ENCODE measurements at places on chromosomes 7 and 10.
A peak's percentile ranks its signal among the peaks of the same experiment; 100 is the strongest.

GRCh38 chr10:72842164-72842563 is 51.4 kb upstream of the OIT3 start:
- no peak for DNase-seq

- DNase-seq = no peak
These were observed 436.7 kb downstream of the TNS3 start for GRCh38 chr7:47145186-47145725.

GRCh38 chr7:923108-924041 is 31.1 kb downstream of the ADAP1 start:
- DNase-seq = peak; percentile 37

- DNase-seq = no peak
These were observed 27.9 kb upstream of the DPYSL4 start for GRCh38 chr10:132158823-132159222.

DNA sequence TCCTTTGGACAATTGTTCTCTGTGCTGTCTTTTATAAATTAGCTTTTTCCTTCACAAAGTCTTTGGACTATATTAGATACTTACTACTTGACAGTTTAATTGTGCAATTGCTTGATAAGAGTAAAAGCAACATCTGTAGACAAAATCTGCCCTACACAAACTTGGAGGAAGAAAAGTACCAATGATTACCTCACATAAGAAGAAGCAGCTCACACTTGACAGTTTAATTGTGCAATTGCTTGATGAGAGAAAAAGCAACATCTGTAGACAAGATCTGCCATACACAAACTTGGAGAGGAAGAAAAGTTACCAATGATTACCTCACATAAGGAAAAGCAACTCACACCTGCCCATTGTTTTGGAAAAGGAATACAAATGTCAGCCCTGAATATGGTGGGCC is 17.1 kb upstream of the SCIN start:
- no peak for DNase-seq

DNA sequence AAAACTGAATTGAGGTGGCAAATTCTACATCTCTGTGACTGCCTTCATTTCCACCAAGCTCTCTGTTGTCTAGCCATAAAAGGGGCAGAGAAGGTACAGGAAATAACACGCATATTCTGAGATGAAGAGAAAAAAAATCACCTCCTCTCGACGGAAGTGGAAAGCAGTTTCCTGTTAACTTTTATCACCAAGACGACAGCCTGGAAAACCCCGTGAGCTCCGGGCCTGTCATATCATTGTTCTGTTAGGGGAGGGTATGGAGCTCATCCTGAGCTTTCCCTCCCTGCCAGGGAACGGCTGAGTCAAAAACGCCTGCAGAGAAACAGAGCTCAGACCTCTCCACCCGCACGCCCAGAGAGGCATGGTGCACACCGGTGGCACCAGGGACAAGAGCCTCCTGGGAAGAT is 200.3 kb downstream of the PRPF18 start:
- no peak for DNase-seq

DNA sequence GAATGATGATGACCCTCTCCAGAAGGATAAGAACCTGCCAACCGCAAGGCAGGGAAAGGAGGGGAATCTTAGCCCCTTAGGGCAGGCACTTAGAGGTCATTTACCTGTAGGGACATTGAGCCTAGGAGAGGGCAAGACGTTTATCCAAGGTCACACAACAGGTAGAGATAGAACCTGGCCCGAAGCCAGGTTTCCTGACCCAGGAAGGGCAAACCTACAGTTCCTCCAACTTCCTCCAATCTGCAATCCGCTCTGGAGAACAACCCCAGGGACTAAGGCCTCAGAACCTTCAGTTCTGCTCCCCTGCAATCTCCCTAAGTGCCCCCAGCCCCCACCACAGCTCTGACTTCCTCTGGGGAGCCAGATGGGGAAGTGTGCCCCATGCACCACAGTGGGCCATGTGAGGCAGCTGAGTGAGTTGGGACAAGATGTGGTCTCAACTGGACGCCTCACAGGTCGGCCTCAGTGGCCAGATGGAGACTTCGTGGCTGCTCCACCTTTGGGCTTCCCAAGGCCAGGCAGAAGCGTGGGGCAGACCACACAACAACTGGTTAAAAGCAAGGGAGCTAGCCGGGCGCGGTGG is 1.4 kb upstream of the PSAP start:
- DNase-seq = no peak

DNA sequence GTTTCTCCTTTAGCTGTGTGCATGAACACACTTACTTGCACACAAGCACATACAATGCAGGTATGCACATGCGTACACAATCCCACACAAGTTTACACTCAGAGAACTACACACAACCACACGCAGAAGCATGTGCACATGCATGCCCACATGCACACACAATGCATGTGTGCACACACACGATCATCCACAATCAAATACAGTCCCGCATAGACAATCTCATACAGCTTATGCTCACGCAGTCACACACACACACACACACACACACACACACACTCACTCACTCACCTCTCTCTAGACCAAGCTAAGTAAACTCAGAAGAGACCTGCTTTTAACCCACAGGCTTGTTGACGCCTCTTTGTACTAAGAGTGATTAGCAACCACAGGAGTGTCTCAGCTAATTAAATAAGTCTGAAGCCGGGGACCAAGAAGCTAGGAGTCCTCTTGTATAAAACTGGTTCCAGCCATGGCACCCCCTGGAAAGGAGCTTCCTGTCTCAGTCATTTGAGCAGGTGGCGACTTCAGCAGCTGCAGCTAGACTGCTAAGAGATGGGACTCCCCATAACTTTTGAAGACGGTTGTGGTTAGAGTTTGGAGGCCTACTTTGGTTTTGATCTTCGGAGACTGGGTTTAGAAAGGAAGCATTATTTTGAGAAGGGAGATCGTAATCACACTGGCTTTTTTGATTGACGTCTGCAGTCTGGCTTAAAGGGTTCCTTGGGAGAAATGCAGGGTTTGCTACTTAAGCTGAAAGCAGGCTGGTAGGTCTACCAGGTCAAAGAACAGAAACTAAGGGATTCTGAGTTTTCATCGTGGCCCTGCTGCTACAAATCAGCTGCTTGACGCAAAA is 82.3 kb upstream of the ADRB1 start:
- DNase-seq = no peak

GRCh38 chr10:77582710-77583115 is 54.9 kb downstream of the KCNMA1 start:
- DNase-seq = peak; percentile 60

Measured in AG10803 (cell line).